ENCODE measurements at places on chromosomes 7 and 10.

DNA sequence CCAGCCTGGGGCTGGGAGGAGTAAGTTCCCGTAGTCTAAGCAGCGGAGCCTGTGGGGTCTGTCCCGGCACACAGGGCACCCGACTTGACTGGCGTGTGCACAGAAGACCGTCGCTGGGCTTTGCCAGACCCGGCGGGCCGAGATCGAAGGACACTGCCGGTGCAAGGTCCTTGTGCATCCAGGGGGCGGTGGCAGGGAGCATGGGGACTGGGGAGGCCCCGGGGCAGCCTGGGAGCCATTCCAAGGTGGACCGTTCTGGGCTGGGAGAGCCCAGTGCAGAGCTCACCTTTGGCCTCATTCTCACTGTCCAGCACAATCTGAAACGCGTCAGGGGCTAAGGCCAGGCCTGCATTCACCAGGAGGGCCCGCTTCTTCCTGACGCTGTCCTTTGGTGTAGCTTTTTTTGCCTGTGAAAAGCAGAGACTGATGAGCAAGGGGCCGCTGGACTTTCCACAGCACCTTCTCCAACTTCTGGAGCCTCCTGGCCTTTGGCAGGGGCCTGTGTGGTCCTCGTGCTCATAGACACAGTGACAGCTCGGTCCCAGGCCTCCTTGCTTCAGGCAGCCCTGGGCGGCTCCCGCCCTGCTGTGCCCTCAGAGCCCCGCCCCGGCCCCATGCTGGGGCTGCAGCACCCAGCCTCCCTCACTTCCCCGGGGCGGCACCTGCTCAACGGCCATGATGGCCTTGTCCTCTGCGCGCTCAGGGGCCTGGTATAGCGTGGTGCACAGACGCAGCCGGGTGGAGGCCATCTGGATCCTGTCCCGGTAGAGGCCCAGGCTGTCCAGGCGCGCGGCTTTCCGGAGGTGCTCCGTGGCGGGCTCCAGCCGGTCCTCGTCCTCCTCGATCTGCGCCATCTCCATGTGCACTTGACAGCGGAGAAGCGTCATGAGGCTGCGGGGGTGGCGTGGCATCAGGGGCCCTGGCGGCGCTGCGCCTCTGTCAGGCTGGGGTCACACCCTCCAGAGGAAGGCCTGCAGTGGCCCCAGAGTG lies 20.3 kb downstream of the CFAP46 start:
- DNase-seq = no peak
- H3K27me3 ChIP-seq = no peaks in the 10 kb centered on the region
- no peaks in the 10 kb centered on the region for H3K4me1 ChIP-seq
- no peaks in the 10 kb centered on the region for H3K36me3 ChIP-seq

DNA sequence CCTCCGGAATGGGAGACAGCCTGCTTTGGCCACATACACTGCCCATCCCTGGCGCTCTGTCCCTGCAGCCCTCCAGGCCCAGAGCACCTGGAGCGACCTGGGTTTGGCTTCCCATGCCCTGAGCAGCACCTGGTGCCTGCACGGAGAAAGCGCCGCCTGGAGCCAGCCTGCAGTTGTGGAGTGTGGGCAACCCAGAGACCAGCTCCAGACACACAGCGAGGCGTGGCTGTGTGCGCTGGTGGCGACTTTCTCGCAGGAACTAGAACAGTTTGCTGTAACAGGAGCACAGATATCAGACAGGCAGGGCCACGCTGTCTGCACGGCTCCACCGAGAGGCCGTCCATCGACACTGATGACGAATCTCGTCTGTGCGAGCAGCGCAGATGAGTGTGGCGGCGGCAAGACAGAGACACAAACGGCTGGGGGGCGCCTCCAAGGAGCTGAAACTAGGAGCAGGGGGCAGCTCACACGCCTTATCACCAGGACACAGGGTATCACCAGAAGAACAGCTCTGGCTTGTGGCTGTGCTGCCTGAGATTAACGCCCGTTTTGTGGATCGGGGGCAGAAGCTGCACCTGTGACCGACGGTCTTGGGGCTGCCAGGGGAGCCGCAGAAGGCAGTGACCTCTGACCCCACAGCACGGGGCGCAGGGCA lies 275.3 kb downstream of the DNAJB6 start:
- peak overlapping the region; percentile 80 for H3K27ac ChIP-seq
- peak overlapping the region; percentile 72 for H3K4me3 ChIP-seq
- DNase-seq = no peak
- H3K27me3 ChIP-seq = no peaks in the 10 kb centered on the region
- no peaks in the 10 kb centered on the region for H3K36me3 ChIP-seq
- H3K4me1 ChIP-seq = peaks cover 6% of the 10 kb centered on the region

DNA sequence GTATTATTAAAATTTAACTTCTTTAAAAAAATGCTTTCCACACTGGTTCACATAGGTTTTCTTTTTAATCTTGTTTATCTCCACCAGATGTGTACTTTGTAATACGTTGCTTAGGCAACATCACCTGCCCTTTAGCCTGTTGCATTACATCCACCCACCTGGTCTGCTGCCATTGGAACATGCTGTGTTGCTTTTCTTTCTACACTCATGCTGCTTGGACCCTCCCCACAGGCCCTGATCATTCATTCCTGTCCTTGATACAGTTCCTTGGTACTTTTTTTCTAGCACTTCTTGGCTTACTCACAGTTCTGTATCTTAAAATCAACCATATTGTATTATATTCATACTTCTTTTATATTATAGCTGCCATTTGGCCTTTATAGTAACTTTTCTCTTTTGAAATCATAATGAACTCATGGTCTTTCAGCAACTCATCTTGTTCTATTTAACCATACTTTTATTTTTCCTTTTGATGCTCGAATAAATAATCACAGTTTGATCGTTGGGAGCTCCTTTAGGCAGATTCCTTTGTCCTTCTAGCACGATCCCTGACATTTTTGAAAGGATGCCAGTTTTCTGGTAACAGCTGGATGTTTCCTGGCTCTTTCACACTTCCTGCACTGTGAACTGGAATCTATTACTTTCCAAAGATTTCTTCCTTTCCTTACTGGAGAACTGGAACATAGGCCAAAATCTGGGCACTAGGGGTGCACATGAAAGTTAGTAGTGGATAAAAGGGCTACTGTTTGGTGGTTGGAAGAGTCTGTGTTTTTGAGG lies 125.1 kb downstream of the CDK14 start:
- H3K4me1 ChIP-seq = no peaks in the 10 kb centered on the region
- H3K27me3 ChIP-seq = no peaks in the 10 kb centered on the region
- H3K36me3 ChIP-seq = no peaks in the 10 kb centered on the region

- H3K4me1 ChIP-seq = peaks cover 34% of the 10 kb centered on the region
- DNase-seq = no peak
- no peak overlapping the region for H3K27ac ChIP-seq
These were observed 8.0 kb downstream of the STAG3 start for GRCh38 chr7:100185726-100186125.

DNA sequence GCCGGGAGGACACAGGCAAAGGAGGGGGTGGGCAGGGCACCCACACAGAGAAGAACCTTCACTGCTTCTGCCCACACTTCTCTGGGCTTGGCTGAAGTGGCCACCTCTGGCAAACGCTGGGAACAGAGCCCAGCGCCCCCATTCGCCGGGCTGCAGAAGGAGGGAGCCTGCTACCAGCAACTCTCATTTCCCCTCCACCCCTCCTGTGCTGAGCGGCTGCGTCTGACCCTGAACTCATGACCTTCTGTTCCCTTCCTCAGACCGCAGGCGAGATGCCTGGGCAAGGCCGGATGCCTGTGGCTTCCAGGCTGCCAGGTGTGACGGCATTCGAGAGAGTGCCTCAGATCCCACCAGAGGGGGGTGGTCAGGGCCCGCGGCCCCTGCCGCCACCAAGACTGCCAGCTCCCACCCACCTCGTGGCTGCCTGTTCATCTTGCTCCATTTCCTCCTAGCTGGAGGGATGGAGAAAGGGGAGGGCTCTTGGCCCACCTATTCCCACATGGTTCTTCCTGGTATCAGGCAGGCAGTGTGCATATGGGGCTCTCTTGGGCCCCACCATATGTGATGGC lies 19.8 kb downstream of the DNAJB12 start:
- no peaks in the 10 kb centered on the region for H3K27me3 ChIP-seq
- DNase-seq = peak; percentile 91
- peaks cover 28% of the 10 kb centered on the region for H3K36me3 ChIP-seq
- H3K4me1 ChIP-seq = peaks cover 75% of the 10 kb centered on the region
- peak overlapping the region; percentile 91 for H3K27ac ChIP-seq
- peak overlapping the region; percentile 73 for H3K4me3 ChIP-seq

Measured in activated naive CD8-positive, alpha-beta T cell treated with anti-CD3 and anti-CD28 coated beads, Interleukin-2, amount 50 U/mL, for 24 hours (primary cell).